GDM1 (cell line): ENCODE measurements at places on chromosomes 16 and 17.

DNA sequence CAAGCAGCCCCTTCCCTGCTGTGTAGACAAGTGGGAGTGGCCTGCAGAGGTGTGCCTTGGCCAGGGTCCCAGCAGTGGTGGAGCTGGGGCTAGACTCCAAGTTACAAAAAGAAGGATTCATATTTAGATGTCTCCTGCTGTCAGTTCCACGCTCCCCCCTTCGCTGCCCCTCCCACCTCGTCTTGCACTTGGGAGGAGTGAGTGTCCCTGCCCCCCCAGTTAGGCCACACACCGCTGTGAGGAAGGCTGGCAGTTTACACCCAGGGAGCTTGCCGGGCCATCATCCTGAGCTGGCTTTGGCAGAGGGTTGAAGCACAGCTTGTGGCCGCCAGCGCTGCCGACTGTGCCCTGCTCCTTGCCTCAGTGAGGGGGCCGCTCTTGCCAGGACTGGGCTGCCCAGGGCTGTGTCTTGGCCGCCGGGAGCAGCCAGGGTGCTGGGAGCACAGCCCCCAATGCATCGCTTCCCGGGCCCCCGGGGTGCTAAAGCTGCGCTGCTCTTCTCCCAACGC, 44.3 kb downstream of the ELAC2 start:
- no peak for DNase-seq

GRCh38 chr17:28421787-28422305, 15.8 kb upstream of the SLC46A1 start:
- DNase-seq: no peak

GRCh38 chr17:9054126-9054975, 33.0 kb downstream of the NTN1 start:
- DNase-seq: no peak

DNA sequence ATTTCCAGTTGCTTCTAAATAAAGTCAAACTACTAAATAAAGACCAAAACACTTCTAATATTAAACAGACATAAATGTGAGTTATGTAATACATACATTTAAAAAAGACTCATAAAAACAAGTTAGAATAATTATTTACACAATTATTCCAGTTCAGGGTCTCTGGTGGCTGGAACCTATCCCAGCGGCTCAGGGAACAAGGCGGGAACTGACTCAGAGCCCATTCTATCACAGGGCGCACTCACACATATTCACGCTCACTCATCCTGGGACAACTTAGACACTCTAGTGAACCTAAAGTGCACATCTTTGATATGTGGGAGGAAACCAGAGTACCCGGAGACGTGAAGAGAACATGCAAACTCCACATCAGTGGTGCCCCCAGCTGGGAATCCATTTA, 25.0 kb downstream of the PLXDC1 start:
- no peak for DNase-seq
